ENCODE measurements at places on chromosomes 2 and 18.

- peak; percentile 51 for DNase-seq
Observed at GRCh38 chr2:55618275-55619055, 1.0 kb upstream of the PPP4R3B start.

DNA sequence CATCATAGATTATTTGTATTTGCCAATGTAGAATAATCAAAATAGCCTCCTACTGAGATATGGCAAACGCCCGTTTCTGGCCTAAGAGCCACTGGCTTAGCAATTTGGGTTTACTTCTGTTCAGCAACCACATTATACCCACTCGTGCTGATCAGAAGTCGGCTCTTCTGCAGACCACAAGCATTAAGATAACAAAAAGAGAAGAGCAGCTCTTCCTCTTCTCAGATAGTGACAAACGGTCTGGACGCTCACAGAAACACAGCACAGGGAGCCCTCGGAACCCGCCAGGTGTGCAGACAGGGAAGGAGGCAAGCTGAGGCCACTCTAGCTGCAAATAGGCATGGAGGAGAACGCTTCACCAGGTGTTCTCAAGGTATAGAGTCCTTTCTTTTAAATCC is 164.0 kb downstream of the HDAC4 start:
- peak; percentile 46 for DNase-seq

GRCh38 chr2:86789687-86790133 is 1.0 kb downstream of the CD8A start:
- DNase-seq: no peak

DNA sequence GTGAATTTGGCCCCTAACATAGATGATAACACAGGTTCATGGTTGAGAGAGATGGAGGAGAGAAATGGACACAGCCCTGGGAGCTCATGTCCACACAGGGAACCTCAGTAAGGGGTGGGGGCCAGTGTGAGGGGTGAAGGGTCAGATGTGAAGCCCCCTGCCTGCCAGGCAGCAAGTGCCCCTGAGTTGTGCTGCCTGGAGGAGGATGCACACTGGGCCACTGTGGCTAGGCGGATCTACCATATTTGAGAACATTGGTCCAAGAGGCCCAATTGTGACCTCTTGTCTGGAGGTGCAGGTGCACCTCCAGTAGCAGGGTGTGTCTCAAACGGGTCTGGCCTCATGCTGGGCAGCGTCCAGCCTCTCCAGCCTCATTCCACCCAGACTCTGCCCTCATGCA is 99.6 kb upstream of the SNTG2 start:
- DNase-seq: no peak

- no peak for DNase-seq
Observed at GRCh38 chr18:60599267-60599666, 226.7 kb upstream of the MC4R start.

- peak; percentile 58 for DNase-seq
Observed at GRCh38 chr18:57164401-57164800, 17.5 kb downstream of the BOD1L2 start.

GRCh38 chr2:145692971-145693478 is 1173.1 kb upstream of the ZEB2 start:
- DNase-seq: no peak

- DNase-seq: no peak
Observed at GRCh38 chr18:41959045-41959444, 4.0 kb downstream of the PIK3C3 start.

DNA sequence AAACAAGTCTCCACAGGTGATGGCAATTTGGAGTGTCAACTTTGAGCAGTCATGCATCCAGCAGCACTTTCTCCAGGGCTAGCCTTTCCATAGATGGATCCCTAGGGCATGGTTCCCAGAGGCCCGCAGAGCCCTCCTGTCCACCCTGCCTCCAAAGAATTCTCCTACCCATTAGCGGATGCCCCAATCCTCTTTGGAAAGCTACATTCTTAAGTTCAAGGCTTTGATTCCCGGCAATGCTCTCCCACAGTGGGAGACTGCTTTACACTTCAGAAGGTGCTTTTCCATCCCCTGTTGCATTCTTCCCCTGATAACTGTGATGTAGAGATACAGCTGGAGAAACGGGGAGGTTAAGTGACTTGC is 61.3 kb downstream of the ACAA2 start:
- DNase-seq: peak; percentile 57

DNA sequence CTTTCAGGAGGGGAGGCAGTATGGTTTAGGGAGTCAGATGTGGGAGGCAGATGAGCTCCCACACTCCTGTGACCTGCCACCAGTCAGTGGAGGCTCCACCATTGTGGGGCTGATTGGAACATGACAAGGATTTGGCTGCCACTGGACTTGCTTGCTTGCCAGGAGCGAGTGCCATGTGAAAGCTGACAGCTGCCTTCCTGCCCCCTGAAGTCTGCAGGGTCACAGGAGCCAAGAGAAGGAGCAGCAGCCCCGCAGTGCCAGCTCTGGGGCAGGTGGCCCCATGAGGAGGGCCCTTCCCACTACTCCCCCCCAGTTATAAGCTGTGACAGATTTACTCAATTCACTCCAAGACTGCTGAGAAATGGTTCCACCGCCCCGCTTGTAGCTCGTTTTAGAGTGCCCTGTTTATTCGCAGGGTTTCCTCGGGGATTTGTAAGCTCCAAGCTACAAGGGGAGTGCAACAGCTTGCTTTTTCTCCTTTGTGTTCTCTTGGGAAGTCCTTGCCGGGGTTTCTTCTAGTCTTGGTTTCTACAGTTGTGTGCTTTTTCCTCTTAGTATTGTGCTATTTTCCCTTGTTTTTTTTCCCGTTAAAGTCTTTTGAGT is 414.3 kb downstream of the MEIS1 start:
- no peak for DNase-seq

GRCh38 chr2:120108049-120108448 is 95.2 kb downstream of the EPB41L5 start:
- no peak for DNase-seq

DNA sequence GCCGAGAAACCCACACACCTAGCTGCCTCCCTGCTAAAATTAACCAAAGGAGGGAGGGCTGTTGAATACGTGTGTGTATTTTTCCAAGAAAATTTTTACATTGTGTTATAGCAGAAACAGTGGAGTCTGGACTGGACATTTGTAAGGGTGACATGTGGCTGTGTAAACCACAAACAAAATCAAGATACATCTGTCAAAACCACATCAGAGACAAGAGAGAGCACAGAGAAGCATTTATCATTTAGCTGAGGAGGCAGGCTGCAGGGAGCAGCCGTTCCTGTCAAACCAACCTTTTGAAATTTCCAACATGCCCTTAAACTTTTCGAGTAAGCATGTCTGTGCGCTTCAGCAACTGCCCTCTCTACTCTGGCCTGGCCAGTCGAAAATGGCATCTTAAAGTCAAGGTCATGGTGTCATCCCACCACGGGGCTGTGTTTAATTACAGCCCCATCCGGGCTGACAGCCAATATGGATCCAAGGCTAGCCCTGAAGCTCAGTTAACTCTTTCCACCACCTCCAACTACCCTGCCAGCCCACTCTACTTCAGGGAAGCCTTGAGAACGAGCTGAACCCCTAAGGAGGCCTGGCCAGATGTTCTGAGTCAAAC is 8.4 kb downstream of the BCL11A start:
- DNase-seq: no peak

DNA sequence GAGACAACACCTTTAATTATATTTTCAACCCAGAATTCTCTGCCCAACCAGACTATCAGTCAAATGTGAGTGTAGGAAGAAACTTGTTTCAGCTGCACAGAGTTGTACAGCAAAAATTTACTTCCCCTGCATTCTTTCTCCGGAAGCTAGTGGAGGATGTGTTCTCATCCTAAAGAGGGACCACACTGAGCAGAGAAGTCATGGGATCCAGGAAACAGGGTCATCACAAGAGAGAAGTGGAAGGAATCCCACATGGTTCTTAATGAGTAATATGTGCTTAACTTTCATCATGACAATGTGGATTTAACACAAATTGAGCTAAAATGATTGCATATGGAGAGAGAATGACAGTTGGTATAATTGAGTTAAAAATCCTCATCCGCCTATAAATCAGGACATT is 78.2 kb downstream of the INPP4A start:
- no peak for DNase-seq

- no peak for DNase-seq
Observed at GRCh38 chr2:42510608-42511243, 16.9 kb upstream of the KCNG3 start.
